ENCODE measurements at places on chromosomes 5 and 9. TPM values are rescaled to one million over a fixed set of nuclear protein-coding genes. Genes with fewer than 3 reads are reported as not detected.

Gene ARID3C
- total RNA-seq = not detected

Gene FOXD1
- 0.54 TPM for total RNA-seq

Gene TUT7
- 14.6 TPM for total RNA-seq

Gene TRIP13
- total RNA-seq = 0.57 TPM

Gene CDC25C
- total RNA-seq = 0.19 TPM

Gene EPB41L4A
- 18.0 TPM for total RNA-seq

Gene ADGRV1
- 0.19 TPM for total RNA-seq
